Hippocampal formation (tissue), 2 donors: ENCODE measurements at places on chromosomes 3 and 15.
A peak's percentile ranks its signal among the peaks of the same experiment; 100 is the strongest.

- DNase-seq: no peak
Measured at GRCh38 chr15:94230431-94230882, 904 bp upstream of the MCTP2 start.

- no peak for DNase-seq
Measured at GRCh38 chr3:22121068-22121701, 370.2 kb upstream of the ZNF385D start.

DNA sequence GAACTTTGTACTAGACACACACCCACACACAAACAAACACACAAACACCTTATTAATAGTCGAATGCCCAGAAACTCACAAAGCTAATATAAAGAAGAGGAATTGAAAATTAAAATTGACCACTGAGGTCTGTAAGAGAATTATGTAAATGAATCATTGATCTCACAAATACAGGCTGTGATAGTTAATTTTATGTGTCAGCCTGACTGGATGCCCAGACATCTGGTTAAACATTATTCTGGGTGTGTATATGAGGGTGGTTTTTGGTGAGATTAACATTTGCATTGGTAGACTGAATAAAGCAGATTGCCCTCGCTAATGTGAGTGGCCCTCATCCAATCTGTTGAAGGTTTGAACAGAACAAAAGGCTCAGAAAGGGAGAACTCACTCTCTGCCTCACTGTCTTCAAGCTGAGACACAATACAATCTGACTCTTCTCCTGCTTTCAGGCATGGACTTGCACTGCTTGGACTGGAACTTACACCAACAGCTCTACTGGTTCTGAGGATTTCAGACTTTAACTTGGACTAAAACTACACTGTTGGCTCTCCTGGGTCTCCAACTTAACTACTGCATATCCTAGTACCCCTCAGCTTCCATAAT is 199.4 kb upstream of the TTC14 start:
- no peak for DNase-seq

DNA sequence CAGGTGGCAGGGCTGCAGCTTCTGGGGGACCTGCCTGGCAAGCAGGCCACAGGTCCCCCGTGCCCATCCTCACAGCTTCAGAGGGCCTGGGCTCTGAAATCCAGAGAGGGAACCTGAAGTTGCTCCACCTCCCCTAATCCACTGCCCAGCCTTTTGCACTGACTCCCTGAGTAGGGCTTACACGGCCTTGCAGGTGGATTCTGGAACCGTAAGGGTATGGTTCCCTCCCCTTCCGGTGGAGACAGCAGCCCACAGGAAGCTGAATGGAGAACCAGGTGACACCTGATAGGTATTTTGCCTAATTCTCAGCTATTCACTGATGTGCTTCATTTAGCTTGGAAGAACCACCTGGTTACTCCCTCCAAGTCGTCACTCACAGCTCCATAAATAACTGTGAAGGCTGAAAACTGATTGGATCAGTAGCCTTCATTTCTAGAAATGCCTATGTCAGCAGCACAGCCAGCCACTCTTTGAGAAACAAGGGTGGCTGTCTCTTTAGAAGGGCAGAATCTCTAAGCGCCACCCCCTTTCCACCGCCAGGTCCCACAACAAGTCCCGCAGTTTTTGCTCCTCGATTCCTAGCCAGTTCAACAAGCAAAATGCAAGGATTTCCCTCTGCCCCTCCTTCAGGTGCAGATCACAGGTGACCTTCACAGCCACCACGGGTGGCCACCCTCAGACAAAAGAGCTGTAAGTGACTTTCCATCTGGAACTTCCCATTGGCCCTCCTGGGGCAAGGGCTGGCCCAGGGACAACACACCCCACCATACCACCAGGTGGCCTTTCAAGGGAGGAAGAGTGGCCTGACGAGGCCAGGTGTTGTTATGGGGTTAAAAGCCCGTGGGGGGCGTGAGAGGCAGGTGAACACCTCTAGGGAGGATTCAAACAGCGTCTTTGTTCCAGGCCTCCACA is 112.9 kb downstream of the SEC22A start:
- no peak for DNase-seq

- no peak for DNase-seq
Measured at GRCh38 chr3:195546130-195546560, 3.0 kb upstream of the PPP1R2 start.

- no peak for DNase-seq
Measured at GRCh38 chr15:37108381-37109167, 8.2 kb upstream of the MEIS2 start.

DNA sequence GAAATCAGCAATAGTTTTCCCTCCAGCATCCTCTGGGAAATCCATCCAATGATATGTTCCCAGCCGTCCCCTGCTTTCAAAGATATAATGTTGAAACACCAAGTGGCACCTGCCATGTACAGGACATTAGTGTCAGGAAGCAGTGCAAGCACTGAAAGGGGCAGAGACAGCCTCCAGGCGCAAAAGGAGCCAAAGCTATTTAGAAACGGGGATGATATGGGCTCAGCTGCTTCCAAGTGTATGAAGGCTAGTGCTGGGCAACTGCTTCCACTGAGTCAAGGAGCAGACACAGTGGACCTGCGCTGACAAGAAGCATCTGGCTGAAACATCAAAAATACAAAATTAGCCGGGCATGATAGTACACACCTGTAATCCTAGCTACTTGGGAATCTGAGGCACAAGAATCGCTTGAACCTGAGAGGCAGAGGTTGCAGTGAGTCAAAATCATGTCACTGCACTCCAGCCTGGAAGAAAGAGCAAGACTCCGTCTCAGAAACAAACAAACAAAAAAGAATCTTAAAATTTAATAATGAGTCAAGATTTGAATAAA is 119.7 kb downstream of the AQP9 start:
- DNase-seq: no peak

DNA sequence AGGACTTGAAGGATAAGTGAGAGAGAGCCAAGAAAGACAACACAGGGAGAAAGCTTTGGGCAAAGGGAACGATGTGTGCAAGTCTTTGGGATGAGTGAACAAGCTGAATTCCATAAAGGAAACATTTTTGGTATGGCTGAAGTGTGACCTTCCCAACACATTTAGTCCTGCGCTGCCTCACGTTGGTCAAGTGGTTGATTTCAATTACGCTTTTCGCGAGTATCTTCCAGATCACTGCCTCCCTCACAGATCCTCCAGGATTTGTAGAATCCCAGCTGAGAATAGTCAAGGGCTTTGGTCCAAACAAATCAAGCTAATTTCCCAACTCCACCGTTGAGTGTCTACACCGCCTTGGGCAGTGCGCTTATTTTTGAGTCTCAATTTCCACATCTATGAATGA is 338.4 kb upstream of the ADAMTS9 start:
- no peak for DNase-seq

GRCh38 chr15:40769274-40770146 is at the start of gene C15orf62:
TSS of gene C15orf62 (plus strand) at chr15:40769980. CDS start at chr15:40770496, 516 bp downstream.
- peak; percentile 41 for DNase-seq

GRCh38 chr3:16836505-16837237 is 48.1 kb upstream of the PLCL2 start:
- no peak for DNase-seq

- DNase-seq: no peak
Measured at GRCh38 chr3:67083277-67083676, 85.2 kb downstream of the KBTBD8 start.

DNA sequence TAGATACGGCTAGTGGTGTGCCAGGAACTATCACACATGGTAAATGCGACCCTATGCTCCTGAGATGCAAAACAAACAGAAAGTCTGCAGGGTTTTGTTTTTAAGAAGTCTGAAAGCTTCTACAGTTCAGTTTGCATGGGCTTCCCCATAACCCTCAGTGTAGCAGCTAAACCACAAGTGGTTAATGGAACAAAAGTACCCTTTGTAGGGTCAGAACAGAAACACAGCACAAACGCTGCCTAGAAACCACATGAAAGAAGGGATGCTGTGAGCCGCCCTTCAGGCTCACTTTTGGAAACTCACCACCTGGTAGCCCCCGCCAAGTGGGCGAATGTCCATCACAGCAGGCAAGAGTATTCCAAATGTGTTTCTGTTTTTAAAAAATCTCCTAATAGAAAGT is 46.2 kb downstream of the CTDSPL start:
- DNase-seq: peak; percentile 23

- no peak for DNase-seq
Measured at GRCh38 chr3:179098388-179099077, 26.9 kb upstream of the ZMAT3 start.

DNA sequence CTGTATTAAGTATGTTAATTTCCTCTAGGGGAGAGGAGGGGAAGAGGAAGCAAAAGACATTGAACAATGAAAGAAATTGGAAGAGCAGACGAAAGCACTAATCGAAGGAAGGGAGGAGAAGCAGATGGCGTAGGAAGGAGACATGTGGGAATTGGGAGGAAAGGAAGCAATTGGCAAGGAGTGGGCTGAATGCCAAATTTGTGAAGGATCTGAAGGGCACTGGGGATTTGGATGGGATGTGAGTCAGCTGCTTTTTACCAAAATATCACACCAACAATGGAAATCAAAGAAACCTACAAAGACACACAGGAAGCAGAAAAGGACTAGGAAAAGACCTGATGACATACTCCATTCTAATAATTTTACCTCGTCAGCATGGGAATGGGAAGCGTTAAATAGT is 1029.8 kb downstream of the ROBO1 start:
- DNase-seq: no peak

DNA sequence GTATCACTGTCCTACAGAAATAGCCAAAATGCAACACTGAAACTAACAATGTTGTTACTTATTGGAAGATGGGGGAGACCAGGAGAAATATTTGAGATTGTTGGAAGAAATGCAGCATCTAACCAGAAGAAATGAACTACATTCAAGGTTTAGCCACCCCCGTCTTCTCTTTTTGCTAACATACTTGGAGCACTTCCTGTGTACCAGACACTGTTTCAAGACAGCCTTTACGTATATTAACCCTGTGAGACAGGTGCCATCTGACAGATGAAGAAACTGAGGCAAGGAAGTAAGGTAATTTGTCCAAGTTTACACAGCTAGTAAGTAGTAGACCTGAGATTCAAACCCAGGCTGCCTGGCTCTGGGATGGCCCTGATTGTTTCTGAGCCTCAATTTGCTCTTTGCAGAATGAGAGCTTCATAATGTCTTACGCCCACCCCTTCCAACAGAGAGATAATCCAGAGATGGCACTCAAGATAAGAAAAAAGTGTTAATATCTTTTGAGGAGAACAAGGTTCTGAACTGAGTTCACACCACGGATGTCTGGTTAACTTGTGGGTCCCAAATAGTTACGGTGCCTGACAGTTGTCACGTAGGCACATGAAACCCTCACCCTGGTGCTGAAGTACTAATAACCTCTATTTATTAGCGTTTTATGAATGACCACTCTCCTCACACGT is 26.1 kb downstream of the RASGRP1 start:
- DNase-seq: no peak

GRCh38 chr15:57589754-57590153 is 1.9 kb upstream of the MYZAP start:
- DNase-seq: no peak

DNA sequence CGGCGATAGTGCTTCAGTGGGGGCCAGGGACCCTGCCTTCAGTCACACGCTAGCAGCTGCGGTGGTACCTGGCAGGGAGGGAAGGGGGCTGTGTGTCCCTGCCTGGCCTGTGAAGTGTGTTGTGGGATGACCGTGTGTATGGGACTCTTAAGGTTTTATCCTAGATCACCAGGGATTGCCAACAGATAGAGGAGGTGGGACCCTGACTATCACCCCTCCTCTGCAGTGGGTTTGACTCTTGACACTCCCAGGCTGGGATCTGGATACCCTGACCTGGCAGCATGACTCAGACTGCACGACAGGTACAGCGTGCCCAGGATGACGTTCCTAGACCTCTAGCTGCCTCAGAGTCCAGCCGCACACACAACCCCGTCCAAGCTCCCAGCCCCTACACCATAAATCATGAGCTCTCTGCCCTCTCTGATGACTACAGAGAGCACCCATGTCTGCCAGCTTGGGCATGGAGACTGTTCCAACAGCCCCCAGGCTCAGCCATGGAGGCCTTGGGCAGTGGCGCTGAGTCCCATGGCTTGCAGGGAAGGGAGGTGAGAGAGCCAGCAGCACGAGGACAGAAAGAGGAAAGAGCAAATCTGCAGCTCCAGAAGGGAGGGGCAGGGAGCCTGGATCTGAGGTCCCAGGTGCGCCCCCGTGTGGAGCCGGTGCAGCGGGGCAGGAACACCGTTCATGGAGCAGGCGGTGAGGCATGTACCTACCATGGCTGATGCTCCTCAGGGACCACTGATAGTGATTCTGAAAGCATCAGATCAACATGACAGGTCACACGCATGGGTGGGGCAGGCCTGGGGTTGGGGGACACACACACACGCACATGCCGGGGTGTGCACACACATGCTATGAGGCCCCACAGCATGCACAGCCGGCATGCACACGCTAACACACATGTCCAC is 71.0 kb downstream of the ADAMTS7 start:
- DNase-seq: no peak

DNA sequence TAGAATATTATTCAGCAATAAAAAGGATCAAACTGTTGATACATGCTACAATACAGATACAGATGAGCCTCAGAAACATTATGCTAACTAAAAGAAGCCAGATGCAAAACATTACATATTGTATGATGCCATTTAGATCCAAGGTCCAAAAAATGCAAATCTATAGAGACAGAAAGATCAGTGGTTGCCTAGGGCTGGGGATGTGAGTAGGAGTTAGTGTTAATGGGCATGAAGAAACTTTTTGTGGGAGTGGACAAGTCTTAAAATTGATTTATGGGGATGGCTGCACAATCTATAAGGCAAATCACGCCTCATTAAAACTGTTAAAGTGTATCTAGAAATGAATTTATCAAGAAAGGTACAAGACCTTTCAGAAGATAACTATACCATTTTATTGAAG is 45.0 kb downstream of the EHHADH start:
- DNase-seq: no peak

- no peak for DNase-seq
Measured at GRCh38 chr3:148147903-148148302, 549.8 kb upstream of the AGTR1 start.
